ENCODE measurements at places on chromosomes 5 and 9. TPM values are rescaled to one million over a fixed set of nuclear protein-coding genes. Genes with fewer than 3 reads are reported as not detected.
A peak's percentile ranks its signal among the peaks of the same experiment; 100 is the strongest.

DNA sequence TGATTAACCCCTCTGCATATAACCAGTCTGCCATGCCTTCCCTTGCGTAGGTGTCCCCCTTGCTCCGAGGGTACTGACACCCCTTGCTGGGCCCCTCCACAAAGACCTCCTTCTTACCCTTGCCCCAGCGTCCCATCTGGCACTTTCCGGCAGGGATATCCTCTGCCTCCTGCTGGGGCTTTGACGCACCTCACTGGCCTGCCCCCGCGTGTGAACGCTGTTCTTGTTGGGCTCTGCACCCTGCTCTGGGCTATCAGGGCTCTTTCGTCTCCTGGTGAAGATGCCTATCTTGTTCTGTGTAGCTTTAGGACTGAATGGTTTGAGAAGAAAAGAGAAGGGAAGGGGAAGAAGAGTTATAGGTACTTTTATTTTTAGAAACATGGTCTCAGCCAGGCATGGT, 53.0 kb downstream of the SUB1 start:
- H3K4me3 ChIP-seq = no peak overlapping the region
- no peak overlapping the region for H3K27ac ChIP-seq
- no peak for DNase-seq
- H3K27me3 ChIP-seq = no peaks in the 10 kb centered on the region
- H3K36me3 ChIP-seq = no peaks in the 10 kb centered on the region
- no peaks in the 10 kb centered on the region for H3K4me1 ChIP-seq

CARTPT gene
- total RNA-seq = not detected

DNA sequence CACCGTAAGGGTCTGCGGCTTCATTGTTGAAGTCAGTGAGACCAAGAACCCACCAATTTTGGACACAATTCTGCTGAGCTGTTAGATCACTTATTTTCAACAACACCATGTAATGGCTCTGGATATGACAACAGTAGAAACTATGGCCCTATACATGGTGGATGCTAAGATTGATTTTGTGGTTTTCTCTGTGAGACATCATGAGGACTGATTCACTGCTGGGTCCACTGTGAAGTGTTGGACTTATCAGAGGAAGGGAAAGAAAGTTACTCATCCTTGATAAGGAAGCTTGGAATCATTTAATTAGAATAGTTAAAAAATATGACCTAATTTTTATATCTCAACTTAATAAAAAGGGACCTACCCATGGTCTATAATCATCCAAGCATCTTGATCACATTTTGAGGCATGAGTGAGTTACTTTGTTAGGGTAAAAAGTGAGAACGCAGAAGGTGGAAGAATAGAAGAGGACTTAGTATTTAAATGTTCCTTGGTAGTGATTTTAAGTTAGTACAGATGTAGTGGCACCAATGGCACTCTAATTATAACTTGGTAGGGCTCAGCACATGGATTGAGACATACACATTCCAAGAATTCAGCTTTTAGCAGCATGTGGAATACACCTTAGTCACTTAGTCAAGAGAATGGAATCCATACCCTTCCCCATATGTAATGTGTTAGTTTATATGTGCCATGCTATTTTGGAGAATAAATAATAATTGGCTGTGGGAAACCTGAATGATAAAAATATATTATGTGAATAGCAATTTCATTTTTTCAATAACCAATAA, 123.5 kb upstream of the CD180 start:
- peaks cover 5% of the 10 kb centered on the region for H3K4me1 ChIP-seq
- H3K36me3 ChIP-seq = no peaks in the 10 kb centered on the region
- DNase-seq = no peak
- H3K27ac ChIP-seq = no peak overlapping the region
- H3K27me3 ChIP-seq = no peaks in the 10 kb centered on the region

DNA sequence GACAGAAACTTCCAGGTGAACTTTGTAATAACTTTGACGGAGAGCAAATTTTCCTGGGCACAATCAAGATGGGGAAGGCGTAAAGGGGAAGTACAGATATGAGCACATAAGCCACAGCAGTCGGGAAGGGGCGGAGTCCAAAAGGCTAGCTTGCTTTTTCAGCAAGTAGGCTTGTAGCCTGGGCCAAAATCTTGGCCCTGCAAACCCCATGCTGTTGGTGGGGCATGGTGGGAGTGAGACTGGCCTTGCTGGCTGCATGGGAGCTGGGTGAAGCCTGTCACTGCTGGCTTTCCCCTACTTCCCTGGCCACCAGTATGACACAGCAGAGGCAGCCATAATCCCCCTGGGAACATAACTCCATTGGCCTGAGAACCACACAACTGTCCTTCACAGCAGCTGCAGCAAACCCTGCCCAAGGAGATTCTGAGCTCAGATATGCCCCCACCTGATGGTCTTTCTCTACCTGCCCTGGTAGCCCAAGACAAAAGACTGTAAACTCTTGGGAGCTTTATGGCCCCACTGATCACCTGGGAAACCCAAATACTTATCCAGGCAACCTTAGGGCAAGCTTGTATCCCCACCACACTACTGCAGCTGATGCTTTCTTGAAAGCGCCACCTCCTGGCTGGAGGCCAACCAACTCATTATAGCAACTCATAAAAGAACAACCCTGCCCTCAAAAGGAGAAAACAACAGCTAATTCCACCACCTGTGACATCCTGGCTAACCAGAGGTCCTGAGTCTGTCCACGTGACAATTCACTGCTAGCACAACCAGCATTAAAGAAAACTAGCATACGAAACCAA, 24.0 kb downstream of the DCTN4 start:
- H3K27ac ChIP-seq = no peak overlapping the region
- H3K36me3 ChIP-seq = peaks cover 11% of the 10 kb centered on the region
- no peaks in the 10 kb centered on the region for H3K27me3 ChIP-seq
- DNase-seq = no peak

SLC45A2 gene
- 0.06 TPM for total RNA-seq

DNA sequence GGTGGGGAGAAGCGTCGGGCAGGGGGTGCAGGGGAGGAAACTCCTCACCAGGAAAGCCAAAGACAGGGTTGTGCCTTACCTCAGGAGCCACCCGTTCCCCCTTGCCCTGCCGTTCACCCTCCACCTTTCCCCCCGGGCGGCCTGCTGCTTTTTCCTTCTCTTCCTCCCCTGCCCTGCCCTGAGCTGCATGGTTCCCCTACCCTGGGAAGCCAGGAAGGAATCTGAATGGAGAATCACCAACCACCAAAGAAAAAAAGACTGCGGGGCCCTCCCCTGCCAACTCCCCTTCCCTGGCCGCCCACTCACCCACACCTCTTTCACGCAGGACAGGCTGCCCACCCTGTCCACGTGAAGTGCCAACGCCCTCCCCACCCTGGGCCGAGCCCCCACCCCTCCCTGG, 820 bp upstream of the NFX1 start:
- no peaks in the 10 kb centered on the region for H3K36me3 ChIP-seq
- H3K4me3 ChIP-seq = peak overlapping the region; percentile 94
- DNase-seq = peak; percentile 7
- H3K27ac ChIP-seq = no peak overlapping the region
- no peaks in the 10 kb centered on the region for H3K27me3 ChIP-seq
- H3K4me1 ChIP-seq = peaks cover 4% of the 10 kb centered on the region

DNA sequence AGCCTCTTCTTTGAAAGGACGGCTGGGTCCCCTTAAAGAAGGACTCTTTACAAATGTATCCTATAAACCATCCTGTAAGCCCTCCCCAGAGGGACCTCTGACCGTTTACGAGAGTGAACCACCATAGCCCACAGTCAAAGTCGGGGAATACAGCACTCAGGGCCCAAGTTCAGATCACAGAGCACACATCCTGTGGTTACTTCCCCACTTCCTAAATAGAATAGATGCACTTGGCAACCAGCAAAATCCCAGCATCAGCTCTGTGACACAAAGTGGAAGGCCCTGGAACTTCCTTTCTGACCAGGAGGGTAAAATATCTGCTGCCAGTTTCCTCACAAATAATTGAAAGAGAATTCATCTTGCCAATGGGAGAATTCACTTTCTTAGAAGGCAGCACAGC, 6.9 kb upstream of the IGFBPL1 start:
- DNase-seq = no peak
- H3K4me3 ChIP-seq = no peak overlapping the region
- no peak overlapping the region for H3K27ac ChIP-seq
- H3K36me3 ChIP-seq = no peaks in the 10 kb centered on the region

SPIN1 gene
- total RNA-seq = 82.5 TPM

GRCh38 chr5:151517122-151517920, 69.9 kb downstream of the SLC36A1 start:
- no peaks in the 10 kb centered on the region for H3K36me3 ChIP-seq
- H3K4me3 ChIP-seq = no peak overlapping the region
- no peaks in the 10 kb centered on the region for H3K27me3 ChIP-seq
- H3K4me1 ChIP-seq = no peaks in the 10 kb centered on the region

- no peak overlapping the region for H3K4me3 ChIP-seq
- H3K36me3 ChIP-seq = no peaks in the 10 kb centered on the region
- no peaks in the 10 kb centered on the region for H3K27me3 ChIP-seq
- DNase-seq = no peak
These were observed 444 bp upstream of the ZNF354A start for GRCh38 chr5:178730940-178731265.

- no peak overlapping the region for H3K27ac ChIP-seq
- H3K4me1 ChIP-seq = no peaks in the 10 kb centered on the region
- no peaks in the 10 kb centered on the region for H3K36me3 ChIP-seq
- DNase-seq = no peak
- no peaks in the 10 kb centered on the region for H3K27me3 ChIP-seq
These were observed 115.9 kb upstream of the GAS1 start for GRCh38 chr9:87063246-87063645.

GRCh38 chr5:15574128-15574527, 74.1 kb downstream of the FBXL7 start:
- H3K27me3 ChIP-seq = no peaks in the 10 kb centered on the region
- no peaks in the 10 kb centered on the region for H3K36me3 ChIP-seq
- DNase-seq = no peak

DNA sequence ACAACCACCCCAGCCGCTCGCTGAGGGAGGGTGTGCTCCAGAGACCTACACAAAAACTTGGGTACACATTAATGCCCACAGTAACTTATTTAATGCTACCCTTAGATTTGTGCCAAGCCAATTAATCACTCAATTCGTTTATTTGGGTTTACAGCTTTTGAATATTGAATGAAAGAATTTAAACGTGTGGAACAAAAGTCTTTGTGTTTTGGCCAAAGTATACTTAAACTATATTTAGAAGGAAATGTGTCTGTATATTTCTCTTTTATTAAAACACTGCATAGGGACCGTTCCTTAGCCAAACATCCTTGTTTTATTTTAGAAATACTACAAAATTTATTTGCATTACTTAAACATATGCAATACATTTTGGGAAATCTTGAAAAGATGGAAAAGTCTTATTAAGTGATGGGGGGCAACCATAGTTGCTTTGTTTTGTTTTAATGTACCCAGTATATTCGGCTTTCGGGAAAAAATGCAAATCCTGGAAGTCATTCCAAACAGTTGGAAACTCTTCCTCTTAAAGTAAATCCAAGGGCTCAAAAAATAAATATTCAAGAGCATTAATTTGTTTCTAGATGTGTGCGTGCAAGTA, 11.8 kb downstream of the ZNF608 start:
- no peak for DNase-seq
- peak overlapping the region; percentile 24 for H3K4me3 ChIP-seq
- H3K4me1 ChIP-seq = peaks cover 96% of the 10 kb centered on the region
- no peak overlapping the region for H3K27ac ChIP-seq

GRCh38 chr5:99926463-99926862, 608.7 kb upstream of the FAM174A start:
- no peaks in the 10 kb centered on the region for H3K27me3 ChIP-seq
- no peaks in the 10 kb centered on the region for H3K4me1 ChIP-seq
- no peaks in the 10 kb centered on the region for H3K36me3 ChIP-seq
- H3K4me3 ChIP-seq = no peak overlapping the region
- no peak for DNase-seq

IFNA2 gene
- not detected for total RNA-seq

ANKRD18A gene
- total RNA-seq = 2.3 TPM

GRCh38 chr9:77866878-77867277, 164.7 kb downstream of the GNAQ start:
- no peak overlapping the region for H3K4me3 ChIP-seq
- H3K36me3 ChIP-seq = no peaks in the 10 kb centered on the region
- H3K4me1 ChIP-seq = no peaks in the 10 kb centered on the region

DNA sequence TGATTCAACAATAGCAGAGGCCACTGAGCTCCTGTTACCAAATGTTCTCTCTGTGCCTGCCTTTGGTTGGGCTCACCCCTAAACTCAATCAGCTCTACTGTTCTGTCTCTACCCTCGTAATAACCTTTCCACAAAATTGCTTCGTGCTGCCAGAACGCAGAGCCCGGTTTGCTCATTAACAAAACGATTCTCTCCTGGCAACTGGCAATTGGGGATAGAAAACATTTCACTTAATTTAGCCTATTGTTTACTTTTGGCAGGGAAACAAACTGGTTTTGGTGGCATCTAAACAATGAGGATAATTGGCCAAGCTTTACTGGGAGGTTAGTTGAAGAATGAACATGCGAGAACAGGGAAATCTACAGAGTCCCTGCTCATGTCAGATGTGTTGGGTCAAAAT, 56.6 kb downstream of the SLC28A3 start:
- no peaks in the 10 kb centered on the region for H3K27me3 ChIP-seq
- no peak overlapping the region for H3K27ac ChIP-seq
- peaks cover 17% of the 10 kb centered on the region for H3K4me1 ChIP-seq
- DNase-seq = no peak
- H3K36me3 ChIP-seq = no peaks in the 10 kb centered on the region

FOXD4L4 gene
- 0.15 TPM for total RNA-seq

DNA sequence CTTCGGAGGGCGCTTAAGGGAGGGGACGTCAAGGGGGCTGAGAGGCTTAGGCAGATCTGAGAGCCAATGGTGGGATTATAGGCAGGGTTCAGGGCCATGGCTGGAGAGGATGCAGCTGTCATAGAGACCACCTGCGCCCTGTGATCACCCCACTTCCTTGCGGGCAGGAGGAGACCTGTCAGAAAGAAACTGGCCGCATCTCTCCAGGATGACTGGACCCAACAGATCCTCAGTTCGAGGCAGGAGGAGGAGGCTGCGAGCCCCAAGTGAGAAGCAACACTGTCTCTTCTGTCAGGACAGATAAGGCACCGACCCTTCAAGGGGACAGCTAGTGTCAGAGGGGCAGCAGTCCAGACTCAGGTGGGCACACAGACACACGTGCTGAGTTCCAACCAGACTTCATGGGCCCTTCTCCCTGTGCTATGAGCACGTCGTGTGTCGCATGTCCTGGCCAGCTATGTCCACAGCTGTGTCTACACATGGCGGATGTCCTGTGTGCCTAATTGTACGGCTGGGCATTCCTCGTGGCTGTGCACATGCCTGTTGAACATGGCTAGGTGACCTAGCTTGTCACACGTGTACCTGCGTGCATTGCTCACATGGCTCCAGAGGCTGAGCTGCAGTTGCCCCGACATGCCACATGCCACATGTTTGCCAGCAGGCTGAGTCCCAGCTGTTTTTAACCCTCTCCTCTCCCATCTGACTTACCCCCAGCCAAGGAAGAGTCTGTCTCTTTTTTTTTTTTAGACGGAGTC, 583 bp upstream of the AQP3 start:
- peaks cover 20% of the 10 kb centered on the region for H3K4me1 ChIP-seq
- peak overlapping the region; percentile 45 for H3K4me3 ChIP-seq
- H3K36me3 ChIP-seq = no peaks in the 10 kb centered on the region
- H3K27me3 ChIP-seq = peaks cover 32% of the 10 kb centered on the region
- no peak for DNase-seq
- no peak overlapping the region for H3K27ac ChIP-seq
